T-helper 9 cell (primary cell): ENCODE measurements at places on chromosomes 7 and 10.

DNA sequence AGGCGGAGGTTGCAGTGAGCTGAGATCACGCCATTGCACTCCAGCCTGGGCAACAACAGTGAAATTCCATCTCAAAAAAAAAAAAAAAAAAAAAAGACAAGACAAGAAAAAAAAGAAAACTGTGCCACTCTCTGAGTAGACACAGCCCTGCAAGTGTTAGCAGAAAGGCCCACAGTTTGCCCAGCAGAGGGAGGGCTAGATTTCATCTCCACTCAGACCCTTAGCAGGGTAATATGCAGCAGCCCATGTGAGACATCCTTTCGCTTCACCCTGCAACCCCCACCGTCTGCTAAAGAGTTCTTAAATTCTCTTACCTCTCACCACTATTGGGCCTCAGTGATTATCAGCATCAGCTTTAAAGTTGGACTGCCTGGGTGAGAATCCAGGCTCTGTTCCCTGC, 38.2 kb downstream of the CTNNA3 start:
- DNase-seq: no peak

- no peak for DNase-seq
These were observed 66.2 kb downstream of the NAMPT start for GRCh38 chr7:106218546-106218945.

DNA sequence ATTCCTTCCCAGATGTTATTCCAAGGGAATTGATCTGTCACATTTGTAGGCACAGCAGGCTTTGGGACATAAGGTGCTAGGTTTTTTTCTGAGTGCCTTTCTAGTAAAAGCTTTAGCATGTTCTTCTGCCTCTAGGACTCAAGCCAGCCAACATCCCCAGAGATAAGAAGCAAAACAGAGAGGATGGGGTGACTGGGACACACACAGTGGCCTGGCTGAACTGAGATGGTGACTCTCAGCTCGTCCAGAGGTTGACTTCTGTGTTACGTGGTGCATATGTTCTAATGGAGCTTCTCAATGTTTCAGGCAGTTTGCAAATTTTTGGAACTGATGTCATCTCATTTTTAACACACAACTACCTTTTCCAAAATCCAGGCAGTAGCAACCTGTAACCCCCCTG, 188.1 kb upstream of the CELF2 start:
- no peak for DNase-seq

- no peak for DNase-seq
These were observed 29.5 kb upstream of the GJD4 start for GRCh38 chr10:35575640-35576039.

GRCh38 chr7:26743205-26743604, 121.2 kb downstream of the SKAP2 start:
- no peak for DNase-seq

DNA sequence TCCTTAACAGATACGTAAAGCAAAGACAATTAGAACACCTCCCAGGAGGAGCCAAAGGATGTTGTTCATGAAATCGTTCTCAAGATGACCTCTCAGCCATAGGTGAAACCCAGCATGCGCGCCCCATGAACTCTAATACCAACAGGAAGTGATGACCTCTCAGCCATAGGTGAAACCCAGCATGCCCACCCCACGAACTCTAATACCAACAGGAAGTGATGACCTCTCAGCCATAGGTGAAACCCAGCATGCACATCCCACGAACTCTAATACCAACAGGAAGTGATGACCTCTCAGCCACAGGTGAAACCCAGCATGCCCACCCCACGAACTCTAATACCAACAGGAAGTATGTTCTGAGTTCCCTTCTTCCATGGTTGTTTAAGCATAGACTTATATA, 205.2 kb upstream of the ADARB2 start:
- DNase-seq: no peak

GRCh38 chr10:78310481-78311080, 276.9 kb downstream of the RPS24 start:
- no peak for DNase-seq

DNA sequence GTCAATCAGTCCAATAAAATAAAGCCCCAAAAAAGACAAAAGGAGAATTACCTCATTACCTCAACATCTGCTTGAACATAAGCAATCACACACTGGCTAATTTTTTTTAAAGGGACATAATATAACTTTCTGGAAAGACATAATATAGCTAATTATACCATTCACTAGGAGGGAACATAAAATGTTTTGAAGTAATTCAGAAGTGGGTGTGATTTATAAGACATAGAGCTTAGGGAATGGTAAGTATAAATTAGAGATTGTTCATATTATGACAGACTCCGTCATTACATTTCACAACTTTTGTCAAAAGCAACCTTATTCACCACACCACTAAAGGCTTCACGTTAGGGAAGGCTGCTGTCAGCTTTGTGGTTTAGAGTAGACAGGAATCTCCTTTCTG, 3.8 kb downstream of the SHTN1 start:
- DNase-seq: no peak

- no peak for DNase-seq
These were observed 938 bp upstream of the TCTN3 start for GRCh38 chr10:95694665-95695064.

GRCh38 chr10:31928549-31929260, at the start of gene ARHGAP12:
TSS of gene ARHGAP12 (minus strand) at chr10:31928831. CDS start at chr10:31908855, 19,976 bp downstream.
- peak; percentile 83 for DNase-seq

DNA sequence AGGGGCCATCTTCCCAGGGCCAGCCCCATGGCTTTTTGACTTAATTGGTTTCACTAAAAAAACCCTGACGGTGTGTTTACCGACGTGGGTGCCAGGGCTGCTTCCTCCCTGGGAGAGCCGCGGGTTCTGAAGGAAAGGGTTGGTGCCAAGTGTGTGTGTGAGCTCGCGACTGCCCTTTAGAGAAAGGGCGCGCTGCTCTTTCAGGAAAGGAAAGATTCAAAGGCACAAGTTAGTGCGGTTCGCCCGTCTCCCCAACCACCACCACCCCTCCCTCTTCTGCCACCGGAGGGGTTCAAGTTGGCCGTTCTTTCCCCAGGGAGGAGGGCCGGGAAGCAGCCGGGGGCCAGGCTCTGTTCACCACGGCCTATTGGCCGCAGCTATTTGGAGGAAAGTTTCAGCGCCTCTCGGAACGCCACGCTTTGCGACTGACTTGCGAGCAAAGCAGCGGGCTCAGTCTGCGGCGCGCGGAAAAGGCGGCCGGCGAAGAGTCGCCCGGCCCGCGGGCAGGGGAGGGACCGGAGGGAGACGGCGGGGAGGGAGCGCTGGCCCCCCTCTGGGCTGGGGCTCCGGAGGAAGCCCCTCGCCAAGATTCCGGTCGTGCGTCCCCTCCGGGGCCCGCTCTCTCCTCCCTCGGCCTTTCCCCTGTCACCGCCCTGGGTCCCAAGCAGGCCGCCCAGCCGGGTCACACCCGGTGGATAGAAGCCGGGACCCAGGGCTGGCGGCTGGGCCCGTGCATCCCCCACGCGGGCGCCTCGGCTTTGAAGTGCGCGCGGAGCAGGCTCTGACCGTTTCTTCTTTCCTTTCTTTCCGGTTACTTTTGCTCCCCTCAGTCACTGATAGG, 165.9 kb upstream of the PPP1R3A start:
- DNase-seq: no peak

- DNase-seq: no peak
These were observed 18.6 kb downstream of the MAGI2 start for GRCh38 chr7:79434867-79435266.

DNA sequence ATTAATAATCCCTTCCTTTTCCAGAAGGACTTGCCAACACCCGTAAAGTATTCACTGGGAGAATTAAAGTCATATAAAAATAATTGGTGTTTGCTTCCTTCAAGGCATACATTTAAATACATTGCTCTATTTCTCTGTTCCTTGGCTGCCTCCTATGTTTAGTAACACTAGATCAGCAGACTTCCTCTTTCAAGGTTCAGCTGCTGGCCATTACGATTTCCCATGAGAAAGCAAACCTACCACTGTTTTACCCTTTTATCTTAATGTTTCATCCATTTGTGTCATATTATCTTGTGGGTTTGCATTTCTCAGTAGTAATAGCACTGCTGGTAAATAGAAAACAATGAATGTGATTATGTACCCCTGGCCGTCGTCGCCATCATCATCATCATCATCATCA, 313.8 kb upstream of the BMPER start:
- DNase-seq: no peak

DNA sequence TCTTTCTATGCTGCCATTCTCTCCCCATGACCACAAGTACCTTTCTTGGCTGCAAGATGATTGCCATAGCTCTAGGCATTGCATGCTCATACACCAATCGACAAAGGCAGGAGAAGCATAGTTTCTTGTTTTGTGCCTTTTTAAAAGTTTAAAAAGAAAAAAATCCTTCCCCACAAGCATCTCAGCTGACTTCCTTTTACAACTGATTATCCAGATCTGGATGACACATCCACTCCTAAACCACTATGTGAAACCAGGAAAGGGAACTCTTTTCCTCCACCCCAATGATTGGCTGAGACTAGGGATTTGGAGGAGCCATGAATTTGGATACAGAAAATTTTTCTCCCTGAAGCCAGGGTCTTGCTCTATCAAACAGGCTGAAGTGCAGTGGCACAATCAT, 14.5 kb upstream of the LRRC4 start:
- DNase-seq: no peak

DNA sequence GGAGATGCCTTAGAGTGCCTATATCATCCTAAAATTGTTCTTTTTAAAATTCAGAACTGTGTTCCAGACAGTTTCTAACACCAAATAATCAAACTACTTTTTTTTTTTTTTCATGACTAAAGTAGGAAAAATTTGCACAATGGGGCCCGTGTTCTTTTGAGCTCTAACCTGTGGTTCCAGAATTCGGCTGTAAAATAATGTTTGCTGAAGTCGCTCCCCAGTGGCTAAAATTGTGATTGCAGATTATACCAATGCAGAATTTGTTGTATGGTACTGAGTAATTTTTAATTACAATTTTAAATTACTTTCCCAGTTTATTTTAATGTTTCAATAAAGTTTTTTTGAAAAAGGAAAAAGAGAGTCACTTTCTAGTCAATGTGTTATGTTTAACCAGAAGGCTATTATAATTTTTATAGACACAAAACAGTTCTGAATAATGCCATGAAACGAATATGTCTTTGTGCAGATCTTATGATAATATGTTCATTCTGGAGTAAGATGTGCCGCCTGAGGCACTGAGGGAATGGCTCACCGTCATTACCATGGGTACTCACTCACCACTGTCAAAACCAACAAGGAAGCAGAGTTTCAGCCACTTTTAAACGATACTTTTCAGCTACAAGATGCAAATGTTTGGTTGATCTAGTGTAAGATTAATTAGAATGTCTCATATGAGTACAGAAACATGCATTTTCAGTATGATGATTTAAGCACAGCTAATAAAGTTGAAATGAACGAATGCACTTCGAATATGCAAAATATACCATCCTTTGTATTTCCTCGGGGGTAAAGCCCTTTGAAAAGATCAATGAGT, 173.6 kb downstream of the PRKCQ start:
- no peak for DNase-seq

DNA sequence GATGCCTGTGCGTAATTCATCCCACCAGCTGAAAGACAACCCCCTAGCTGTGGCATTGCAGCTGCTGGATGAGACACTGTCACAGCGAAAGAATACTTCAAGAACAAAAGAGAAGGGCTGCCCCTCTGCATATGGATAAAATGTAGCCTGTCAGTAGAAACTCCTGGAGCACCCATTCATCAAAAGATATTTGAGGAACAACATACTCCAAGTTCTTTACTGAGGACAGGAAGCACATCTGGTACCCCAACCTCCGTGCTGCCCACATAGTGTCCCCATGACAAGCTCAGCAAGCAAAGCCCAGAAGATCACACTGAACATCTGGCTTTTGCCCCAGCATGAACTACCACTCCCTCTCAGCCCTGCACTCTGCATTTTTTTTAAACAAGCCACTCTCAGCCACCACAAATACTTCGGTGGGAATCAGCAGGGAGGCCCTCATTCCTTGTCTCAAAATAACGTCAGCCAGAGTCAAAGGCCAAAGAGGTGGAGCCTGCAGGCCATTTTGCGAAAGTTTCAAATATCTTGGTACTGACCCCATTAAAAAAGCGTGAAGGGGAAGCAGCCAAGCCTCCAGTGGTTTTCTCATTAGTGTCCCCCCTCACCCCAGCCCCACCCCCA, 1.7 kb downstream of the CREB3L2 start:
- no peak for DNase-seq
